ENCODE measurements at places on chromosomes 4 and X. TPM values are rescaled to one million over a fixed set of nuclear protein-coding genes. Genes with fewer than 3 reads are reported as not detected.

Gene CWH43
- total RNA-seq = not detected

Gene PLRG1
- total RNA-seq = 107 TPM

Gene FUNDC2
- 35.0 TPM for total RNA-seq

Gene TASL
- total RNA-seq = not detected

Gene MAGEB6
- total RNA-seq = not detected

Gene RTL3
- total RNA-seq = 1.1 TPM

Gene ZNF711
- 2.3 TPM for total RNA-seq

Gene STOX2
- total RNA-seq = 5.4 TPM

Gene UCHL1
- 972 TPM for total RNA-seq

Gene GABRG1
- total RNA-seq = not detected

Gene ETDC
- total RNA-seq = not detected

Gene P2RY8
- total RNA-seq = not detected

Gene KIT
- total RNA-seq = 6.9 TPM

Gene PDE6B
- total RNA-seq = under 0.01 TPM

Gene GRIA3
- not detected for total RNA-seq

Gene PLXNB3
- total RNA-seq = 0.36 TPM

Gene ADH1B
- total RNA-seq = 0.36 TPM
